ENCODE measurements at places on chromosomes 2 and 18.

- no peak for DNase-seq
Measured at GRCh38 chr2:214185546-214185945, 225.3 kb upstream of the VWC2L start.

- no peak for DNase-seq
Measured at GRCh38 chr2:112004253-112004645, 50.8 kb upstream of the TMEM87B start.

GRCh38 chr2:65053199-65053598 lies 3.0 kb upstream of the CEP68 start:
- no peak for DNase-seq

DNA sequence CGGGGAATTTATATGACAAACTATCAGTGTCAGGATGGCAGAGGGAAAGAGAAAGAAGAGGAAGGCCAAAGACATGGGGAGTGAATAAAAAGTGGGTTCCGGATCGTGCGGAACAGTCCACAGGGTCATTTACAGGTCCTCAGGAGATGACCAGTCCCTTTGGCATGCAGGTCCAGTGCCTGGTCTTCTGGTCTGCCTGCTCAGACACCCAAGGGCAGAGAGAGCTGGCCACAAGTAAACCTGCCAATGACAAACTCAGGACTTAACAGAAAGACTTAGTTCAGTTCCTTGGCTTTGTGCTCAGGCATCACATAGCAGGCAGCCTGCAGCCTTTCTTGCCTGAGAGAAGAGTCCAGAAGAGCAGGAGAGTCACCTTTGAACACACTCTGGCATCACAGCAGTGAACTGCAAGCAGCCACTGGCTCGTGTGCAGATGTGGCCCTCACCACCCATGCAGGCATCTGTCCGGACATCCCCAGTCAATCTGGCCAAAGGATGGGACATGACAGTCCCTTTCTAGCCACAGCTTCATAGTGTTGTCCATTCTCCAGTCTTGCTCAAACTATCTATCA lies 14.0 kb downstream of the TMEM127 start:
- DNase-seq: peak; percentile 81

DNA sequence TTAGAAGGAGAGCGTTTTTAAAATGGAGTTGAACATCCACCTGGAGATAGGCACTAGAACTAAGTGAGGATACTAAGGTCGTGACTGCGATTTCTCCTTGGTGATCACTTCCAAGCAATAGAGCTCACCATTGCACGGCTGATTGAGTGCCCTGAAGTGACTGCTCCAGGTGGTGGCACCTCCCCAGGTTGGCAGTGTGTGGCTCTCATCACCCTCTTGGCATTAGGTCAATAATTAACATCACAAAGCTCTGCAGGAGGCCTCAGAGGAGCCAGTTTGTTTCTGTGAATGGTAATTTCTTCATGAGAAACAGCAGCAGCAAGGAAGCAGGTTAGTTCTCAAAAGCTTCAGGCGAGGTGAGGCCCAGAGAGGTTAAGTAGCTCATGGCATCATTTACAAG lies 259.6 kb downstream of the CLIP4 start:
- no peak for DNase-seq

DNA sequence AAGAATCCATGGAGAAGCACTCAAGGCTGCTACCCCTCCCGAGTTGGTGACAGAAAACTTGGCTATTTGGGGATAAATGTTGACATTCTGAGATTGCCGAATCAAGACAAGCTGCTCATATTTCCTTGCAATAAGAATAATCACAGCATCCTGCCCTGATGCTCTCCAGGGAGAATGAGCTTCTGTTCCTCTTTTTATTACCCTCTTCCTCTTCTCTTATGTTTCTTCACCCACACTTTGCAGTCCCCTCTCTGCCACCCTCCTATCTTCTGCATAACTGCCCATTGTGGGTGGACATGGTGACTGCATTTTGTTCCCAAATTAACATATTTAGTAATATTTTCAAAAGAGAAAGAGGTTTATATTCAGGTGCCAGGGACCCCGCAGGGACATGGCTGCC lies 11.9 kb upstream of the MSGN1 start:
- DNase-seq: no peak

DNA sequence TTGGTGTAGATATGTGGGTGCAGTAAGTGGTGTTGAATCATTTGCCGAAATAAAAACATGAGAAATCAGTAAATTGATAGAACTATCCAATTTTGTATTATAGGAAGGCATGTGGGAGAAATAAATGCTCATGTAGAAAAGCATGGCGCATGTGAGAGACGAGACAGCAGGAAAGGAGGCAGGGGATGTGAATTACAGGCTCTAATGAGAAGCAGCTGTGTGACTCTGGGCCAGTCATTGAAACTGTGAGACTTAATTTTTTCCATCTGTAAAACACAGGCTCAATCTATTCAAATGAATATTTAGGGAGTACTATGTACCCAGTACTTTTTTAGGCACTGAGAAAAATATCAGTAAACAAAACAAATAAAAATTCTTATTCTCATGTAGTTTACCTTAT lies 42.6 kb upstream of the MAP3K20 start:
- peak; percentile 76 for DNase-seq

DNA sequence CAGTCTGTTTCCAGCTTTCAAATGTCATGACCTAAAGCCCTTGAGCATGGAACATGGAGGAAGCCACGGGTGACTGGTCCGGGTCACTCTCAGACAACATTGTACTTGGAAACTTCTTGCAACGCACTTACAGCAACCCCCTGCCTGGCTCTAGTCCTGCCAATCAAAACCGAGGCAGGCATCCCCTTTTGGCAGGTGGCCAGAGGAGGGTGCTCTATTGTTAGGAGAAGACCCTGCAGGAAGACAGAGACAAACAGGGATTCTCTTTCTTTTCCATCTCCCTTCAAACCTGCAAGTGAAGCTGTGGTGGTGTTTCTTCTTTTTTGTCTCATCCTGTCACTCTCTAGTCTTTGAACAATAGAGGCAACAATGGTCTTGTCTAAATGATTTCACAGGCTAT lies 667.2 kb downstream of the ZEB2 start:
- DNase-seq: no peak

- DNase-seq: no peak
Measured at GRCh38 chr2:20868377-20868776, 45.5 kb upstream of the LDAH start.

- peak; percentile 61 for DNase-seq
Measured at GRCh38 chr2:85255813-85256594, 71.8 kb downstream of the TGOLN2 start.

DNA sequence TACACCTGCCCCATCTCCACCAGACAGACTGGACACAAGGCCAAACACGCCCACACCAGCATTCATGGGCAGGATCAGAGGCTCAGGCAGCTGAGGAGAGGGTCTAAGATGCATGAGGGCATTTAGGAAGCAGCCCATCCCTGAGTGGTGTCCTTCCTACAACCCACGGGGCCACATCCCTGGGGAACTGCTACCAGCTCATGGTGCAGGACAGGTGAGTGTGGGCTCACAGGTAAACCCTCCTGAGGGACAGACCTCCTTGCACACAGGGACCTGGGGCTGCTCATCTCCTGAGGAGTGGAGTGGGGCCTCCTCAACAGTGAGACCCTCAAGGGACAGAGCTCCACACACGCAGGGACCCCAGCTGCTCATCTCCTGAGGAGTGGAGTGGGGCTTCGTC lies 14.6 kb downstream of the PARD6G start:
- DNase-seq: no peak

- DNase-seq: peak; percentile 47
Measured at GRCh38 chr2:27296481-27296880, 11.8 kb downstream of the UCN start.

GRCh38 chr2:191384829-191385228 lies 139.6 kb downstream of the MYO1B start:
- DNase-seq: no peak

GRCh38 chr2:240809276-240809675 lies 10.7 kb downstream of the KIF1A start:
- no peak for DNase-seq

GRCh38 chr2:55932843-55933242 lies 9.3 kb upstream of the EFEMP1 start:
- DNase-seq: no peak

DNA sequence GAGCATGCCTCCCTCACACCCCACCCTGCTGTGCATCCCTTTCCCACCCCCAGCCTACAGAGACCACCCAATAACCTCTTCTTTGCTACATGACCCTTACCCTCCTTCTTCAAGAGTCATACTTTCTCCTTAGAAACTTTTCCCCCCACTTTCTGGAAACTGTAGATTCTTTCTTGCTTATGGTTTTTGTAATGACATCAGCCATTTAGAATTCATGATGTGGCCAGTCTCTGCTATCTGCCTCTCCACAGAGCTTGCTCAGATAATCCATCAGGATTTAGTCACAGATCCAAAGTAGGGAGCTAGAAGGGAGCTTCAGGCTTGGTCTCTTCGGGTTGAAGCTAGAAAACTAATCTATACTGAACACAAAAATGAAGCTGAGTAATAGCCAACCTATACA lies 36.5 kb downstream of the GALM start:
- peak; percentile 92 for DNase-seq

- DNase-seq: no peak
Measured at GRCh38 chr2:191929288-191929687, 82.4 kb upstream of the CAVIN2 start.

GRCh38 chr2:238938401-238939055 lies 90.6 kb downstream of the TWIST2 start:
- DNase-seq: peak; percentile 99

Measured in GM23248 (cell line).